ENCODE measurements at places on chromosomes 3 and 15. TPM values are rescaled to one million over a fixed set of nuclear protein-coding genes. Genes with fewer than 3 reads are reported as not detected.

GRCh38 chr15:80500021-80500420 lies 95.8 kb downstream of the ARNT2 start:
- H3K27me3 ChIP-seq = no peaks in the 10 kb centered on the region
- DNase-seq = no peak
- H3K27ac ChIP-seq = no peak overlapping the region

GRCh38 chr3:5184499-5184898 lies 3.0 kb upstream of the EDEM1 start:
- H3K27me3 ChIP-seq = no peaks in the 10 kb centered on the region
- no peak for DNase-seq
- no peak overlapping the region for H3K27ac ChIP-seq
- H3K36me3 ChIP-seq = no peaks in the 10 kb centered on the region
- H3K4me1 ChIP-seq = peaks cover 12% of the 10 kb centered on the region

- DNase-seq = no peak
- H3K4me1 ChIP-seq = peaks cover 6% of the 10 kb centered on the region
- no peaks in the 10 kb centered on the region for H3K27me3 ChIP-seq
Observed at GRCh38 chr3:100419406-100419805, 18.1 kb downstream of the LNP1 start.

- no peaks in the 10 kb centered on the region for H3K4me1 ChIP-seq
- H3K4me3 ChIP-seq = no peak overlapping the region
- no peak for DNase-seq
- H3K27me3 ChIP-seq = no peaks in the 10 kb centered on the region
Observed at GRCh38 chr3:170256597-170256996, 34.4 kb downstream of the PRKCI start.

DNA sequence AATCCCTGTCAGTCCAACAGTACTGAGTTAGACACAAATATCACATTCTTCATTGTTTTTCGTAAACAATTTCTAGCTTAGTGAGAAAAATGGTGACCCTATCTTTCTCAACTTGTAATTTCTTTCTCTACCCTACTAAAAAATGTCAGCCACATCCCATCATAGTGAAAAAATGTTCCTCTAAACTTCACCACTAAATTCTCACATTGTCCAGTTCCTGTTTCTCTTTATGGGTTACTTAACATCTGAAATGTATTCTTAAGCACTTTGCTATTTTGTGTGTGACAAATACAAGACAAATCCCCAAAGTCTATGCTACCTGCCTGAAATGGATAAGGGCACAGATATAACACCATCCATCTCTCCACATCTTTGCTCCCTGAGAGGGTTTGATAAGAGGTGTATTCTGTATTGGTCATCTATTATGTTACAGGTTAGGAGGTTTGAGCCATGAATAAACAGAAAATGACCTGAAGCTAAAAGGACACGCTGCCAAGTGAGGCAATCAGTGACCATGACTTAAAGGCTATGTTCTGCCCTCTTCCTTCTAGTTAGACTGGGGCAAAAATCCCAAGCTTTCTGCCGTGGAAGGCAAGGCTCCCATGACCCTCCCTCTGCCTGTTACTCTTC lies 118.2 kb downstream of the GADL1 start:
- H3K4me3 ChIP-seq = no peak overlapping the region
- no peak overlapping the region for H3K27ac ChIP-seq
- no peaks in the 10 kb centered on the region for H3K36me3 ChIP-seq

GRCh38 chr15:72340366-72340765 lies 20.4 kb upstream of the CELF6 start:
- no peaks in the 10 kb centered on the region for H3K4me1 ChIP-seq
- no peaks in the 10 kb centered on the region for H3K27me3 ChIP-seq
- DNase-seq = no peak
- peak overlapping the region; percentile 13 for H3K27ac ChIP-seq

GRCh38 chr3:67641451-67641850 lies 13.0 kb downstream of the SUCLG2 start:
- H3K27me3 ChIP-seq = no peaks in the 10 kb centered on the region
- no peak for DNase-seq
- H3K4me3 ChIP-seq = no peak overlapping the region
- H3K36me3 ChIP-seq = no peaks in the 10 kb centered on the region
- H3K4me1 ChIP-seq = peaks cover under 1% of the 10 kb centered on the region
- no peak overlapping the region for H3K27ac ChIP-seq

DNA sequence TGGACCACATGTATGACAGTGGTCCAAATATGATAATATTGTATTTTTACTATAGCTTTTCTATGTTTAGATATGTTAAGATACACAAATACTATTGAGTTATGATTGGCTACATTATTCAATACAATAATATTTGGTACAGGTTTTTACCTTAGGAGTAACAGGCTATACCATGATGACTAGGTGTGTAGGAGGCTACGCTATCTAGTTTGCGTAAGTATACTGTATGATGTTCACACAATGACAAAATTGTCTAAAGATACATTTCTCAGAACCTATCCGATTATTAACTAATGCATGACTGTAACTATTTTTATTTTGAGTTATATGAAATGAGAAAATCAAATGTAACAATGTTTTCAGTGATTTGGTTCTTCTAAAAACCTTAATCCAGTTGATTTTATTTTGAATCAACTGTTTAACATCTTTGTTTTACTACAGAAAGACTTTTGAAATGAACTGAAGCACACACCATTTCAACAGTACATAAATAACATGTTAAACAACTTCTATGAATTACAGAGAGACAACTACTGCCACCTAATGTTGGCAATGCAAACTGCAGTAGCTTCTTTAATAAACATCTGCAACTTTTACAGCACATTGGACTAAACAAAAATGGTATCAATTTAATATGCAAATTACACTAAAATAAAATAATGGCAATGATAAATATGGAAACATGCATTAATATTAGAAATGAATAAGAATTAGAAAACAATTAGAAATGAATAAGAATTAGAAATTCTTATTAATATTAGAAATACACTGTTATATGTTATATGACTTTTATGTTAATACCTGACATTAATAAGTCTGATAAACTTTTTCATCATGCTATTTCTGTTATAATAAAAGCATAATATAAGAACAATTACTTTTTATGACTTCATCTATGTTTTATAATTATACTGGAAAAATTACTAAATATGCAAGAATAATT lies 255.7 kb downstream of the MBNL1 start:
- H3K4me3 ChIP-seq = no peak overlapping the region
- no peak overlapping the region for H3K27ac ChIP-seq
- no peaks in the 10 kb centered on the region for H3K36me3 ChIP-seq
- DNase-seq = peak; percentile 75

DNA sequence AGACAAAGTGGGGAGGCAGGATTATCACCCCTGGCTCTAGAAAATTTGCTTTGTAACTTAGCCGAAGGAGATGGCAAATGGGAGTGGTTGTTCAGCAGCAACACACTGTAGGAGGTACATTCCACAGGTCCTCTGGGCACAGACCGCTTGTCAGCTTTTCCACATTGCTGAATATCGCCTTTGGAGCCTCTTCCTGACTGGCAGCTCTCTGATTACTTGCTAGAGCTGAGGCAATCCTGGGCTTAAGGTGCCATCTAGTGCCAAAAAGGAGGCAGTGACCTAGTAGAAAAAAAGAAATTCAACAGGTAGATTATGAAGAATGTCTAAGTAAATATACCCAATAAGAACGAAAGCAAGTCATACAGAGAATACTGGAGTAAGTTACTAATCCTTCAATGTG lies 13.1 kb upstream of the SCN5A start:
- no peaks in the 10 kb centered on the region for H3K4me1 ChIP-seq
- peaks cover 19% of the 10 kb centered on the region for H3K27me3 ChIP-seq
- H3K27ac ChIP-seq = no peak overlapping the region
- H3K4me3 ChIP-seq = no peak overlapping the region
- no peaks in the 10 kb centered on the region for H3K36me3 ChIP-seq

DNA sequence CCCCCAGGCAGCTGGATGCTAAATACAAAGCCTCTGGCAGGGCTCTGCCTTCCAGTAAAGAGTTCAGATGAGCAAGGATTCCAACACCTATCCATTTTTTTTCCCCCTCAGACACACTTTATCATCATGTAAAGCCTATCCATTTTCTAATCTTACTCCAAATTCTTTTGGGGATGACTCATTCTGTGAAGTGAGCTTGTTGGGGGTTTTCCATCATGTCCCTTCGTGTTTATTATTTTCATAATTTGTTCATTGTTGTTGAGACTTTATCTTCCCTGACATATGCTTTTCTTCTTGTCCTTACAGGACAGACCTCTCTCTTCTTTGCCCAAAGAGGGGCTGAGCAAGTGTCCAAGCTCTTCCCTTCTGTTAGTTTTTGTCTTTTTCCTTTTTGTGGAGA lies 34.7 kb upstream of the SH3BP5 start:
- H3K36me3 ChIP-seq = no peaks in the 10 kb centered on the region
- no peak for DNase-seq
- H3K4me3 ChIP-seq = no peak overlapping the region
- no peaks in the 10 kb centered on the region for H3K27me3 ChIP-seq
- peaks cover 4% of the 10 kb centered on the region for H3K4me1 ChIP-seq

- H3K36me3 ChIP-seq = no peaks in the 10 kb centered on the region
- peaks cover 14% of the 10 kb centered on the region for H3K4me1 ChIP-seq
- DNase-seq = no peak
- peak overlapping the region; percentile 32 for H3K27ac ChIP-seq
- no peaks in the 10 kb centered on the region for H3K27me3 ChIP-seq
Observed at GRCh38 chr3:112395896-112396290, 62.9 kb downstream of the CD200 start.

GRCh38 chr3:169002689-169003088 lies 660.8 kb downstream of the MECOM start:
- H3K4me1 ChIP-seq = no peaks in the 10 kb centered on the region
- H3K36me3 ChIP-seq = no peaks in the 10 kb centered on the region
- H3K27me3 ChIP-seq = no peaks in the 10 kb centered on the region
- no peak overlapping the region for H3K4me3 ChIP-seq

PRSS50 gene
- 1.1 TPM for total RNA-seq

PCOLCE2 gene
- 10.8 TPM for total RNA-seq

MEGF11 gene
- 0.07 TPM for total RNA-seq

RNF13 gene
- 81.0 TPM for total RNA-seq

STXBP5L gene
- total RNA-seq = 0.24 TPM

FAM227B gene
- 6.1 TPM for total RNA-seq

ISL2 gene
- total RNA-seq = 5.3 TPM
